ENCODE measurements at places on chromosomes 7 and 10.

DNA sequence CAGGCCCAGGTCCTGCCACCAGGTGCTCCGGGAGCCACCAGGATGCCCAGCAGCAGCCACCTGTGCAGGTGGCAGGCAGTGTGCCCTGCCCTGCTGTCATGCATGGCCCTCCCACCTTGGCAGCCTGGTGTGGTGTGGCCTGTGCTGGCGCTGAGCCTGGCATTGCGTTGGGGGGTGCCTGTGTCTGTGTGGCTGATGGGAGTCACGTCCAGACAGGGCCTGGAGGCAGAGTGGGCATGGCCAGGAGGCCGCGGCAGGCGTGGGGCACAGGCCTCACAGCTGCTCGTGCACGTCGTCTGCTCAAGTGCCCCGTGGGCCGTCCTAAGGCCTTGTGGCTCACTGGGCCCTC lies 8.7 kb downstream of the TTYH3 start:
- DNase-seq: no peak

GRCh38 chr10:51716981-51717380 lies 17.6 kb upstream of the CSTF2T start:
- DNase-seq: no peak

GRCh38 chr7:91198371-91198770 lies 65.9 kb upstream of the FZD1 start:
- DNase-seq: no peak

- DNase-seq: no peak
These were observed 2.8 kb upstream of the R3HCC1L start for GRCh38 chr10:98131619-98132018.

DNA sequence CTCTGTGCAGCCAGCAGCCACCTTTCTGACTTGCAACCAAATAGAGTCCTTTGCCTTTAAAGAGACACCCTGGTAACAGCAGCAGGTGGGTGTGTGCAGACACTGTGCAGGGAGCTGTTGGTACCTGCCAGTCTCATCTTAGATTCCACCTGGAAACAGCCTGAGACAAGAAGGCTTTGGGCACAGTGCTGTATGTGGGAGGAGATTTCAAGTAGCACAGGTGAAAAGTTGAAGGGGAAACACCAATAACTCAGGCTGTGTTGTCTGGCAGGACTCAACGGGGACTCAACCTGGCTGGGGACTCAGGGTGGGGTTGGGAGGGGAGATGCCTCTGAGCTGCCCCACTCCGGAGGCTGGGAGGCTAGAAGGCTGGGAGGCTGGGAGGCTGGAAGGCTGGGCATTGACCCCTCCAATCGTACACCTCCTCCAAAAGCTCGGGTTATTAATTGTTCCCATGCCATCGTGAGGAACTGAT lies 6.7 kb downstream of the CPXM2 start:
- no peak for DNase-seq

- DNase-seq: no peak
These were observed 74.8 kb downstream of the PARD3 start for GRCh38 chr10:34740321-34740720.

GRCh38 chr7:45230611-45231165 lies 73.1 kb downstream of the RAMP3 start:
- DNase-seq: no peak

DNA sequence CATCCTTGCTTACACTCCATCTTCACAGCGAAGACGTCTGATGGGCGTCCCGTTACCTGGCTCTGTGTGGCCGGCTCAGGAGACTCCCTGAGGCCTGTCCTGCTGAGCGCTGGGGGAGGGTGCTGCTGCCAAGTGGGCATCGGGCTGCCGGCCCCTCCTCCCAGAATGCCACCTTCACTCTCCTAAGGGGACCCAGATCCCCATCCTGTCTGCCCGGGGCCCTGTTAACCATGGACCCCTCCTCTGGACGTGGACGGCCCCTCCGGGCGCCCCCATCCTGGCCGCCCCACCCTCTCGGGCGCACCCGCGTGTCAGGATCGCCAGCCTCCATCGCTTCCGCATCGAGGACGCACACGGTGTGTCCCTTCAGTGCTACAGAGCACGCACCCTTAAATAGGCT lies 7.3 kb upstream of the FOXL3 start:
- no peak for DNase-seq

DNA sequence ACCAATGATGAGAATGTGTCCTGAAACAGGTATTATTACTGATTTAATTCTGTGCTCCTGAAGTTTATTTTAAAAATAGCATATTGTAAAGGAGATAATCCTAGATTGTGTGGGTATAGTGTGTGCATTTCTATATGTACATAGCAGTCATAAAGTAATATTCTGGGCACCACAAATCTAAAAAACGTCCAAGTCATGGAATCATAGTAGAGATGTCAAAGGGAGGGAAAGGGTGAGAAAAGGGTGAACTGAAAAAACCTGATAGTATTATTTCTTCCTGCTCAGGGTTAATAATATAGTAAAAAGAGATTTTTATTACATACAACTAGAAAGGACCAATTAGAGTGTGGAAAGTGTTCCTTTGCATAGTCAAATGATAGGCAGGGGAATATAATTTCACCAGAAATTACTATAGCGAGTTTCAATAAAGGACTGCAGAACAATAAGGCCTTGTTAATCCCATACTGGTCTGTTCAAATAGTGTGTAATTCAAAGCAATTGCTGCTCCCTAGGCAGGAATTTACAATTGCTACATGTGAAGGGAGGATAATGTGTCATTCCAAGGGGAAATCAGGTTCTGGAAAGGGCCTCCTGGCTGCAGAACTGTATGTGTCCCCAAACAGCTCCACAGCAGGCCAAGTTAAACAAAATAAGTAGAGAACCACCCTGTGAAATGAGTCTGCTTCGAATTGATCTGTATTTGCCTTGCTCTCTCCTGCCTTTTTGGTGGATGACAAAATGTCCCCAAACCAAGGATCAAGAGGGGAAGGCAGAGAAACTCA lies 42.5 kb upstream of the KMT2E start:
- DNase-seq: no peak

All from CD4-positive, alpha-beta T cell treated with Interleukin-17A for 1 hour (primary cell).